Activated naive CD8-positive, alpha-beta T cell treated with anti-CD3 and anti-CD28 coated beads, Interleukin-2, amount 50 U/mL, for 24 hours (primary cell): ENCODE measurements at places on chromosomes 4 and X.

GRCh38 chr4:85979276-85979675 is 380.6 kb downstream of the MAPK10 start:
- DNase-seq, result no peak

GRCh38 chr4:25926462-25926861 is 12.4 kb downstream of the SMIM20 start:
- DNase-seq, result no peak

GRCh38 chr4:39667706-39668105 is 29.0 kb upstream of the SMIM14 start:
- no peak for DNase-seq

DNA sequence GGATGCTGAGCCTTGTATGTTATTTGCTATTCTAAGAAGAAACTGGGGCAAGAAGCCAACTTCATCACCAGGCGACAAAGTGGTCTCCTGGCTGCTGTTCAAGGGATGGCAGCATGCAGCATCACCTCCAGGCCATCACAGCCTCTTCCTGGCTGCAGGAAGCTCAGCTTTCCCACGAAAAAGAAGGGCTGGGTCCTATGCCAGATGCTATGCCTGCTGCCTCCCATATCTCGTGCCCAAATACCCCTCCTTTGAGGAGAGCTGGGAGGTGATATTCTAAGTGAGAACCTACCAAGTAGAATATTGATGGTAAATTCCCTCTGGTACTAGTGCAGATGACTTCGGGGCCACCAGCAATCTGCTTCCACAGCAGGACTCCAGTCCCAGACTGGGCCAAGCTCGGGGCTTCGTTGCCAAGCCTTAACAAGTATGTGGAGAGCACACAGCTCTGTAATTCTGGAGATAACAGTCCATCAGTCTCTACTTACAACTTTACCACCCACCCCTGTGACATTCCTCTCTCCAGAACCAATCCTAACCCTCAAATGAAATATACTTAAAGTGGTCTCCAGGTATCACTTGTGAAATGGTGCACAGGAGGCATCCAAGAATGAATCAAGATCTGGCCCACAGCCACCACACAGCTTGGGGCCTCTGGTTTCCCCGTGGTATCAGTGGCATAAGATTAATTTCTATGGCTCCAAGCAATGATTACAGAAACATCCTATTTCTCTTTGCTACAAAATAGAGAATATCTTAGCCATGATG is 149.3 kb downstream of the PALLD start:
- no peak for DNase-seq

GRCh38 chr4:151389311-151389710 is 19.7 kb upstream of the FHIP1A start:
- DNase-seq, result no peak

DNA sequence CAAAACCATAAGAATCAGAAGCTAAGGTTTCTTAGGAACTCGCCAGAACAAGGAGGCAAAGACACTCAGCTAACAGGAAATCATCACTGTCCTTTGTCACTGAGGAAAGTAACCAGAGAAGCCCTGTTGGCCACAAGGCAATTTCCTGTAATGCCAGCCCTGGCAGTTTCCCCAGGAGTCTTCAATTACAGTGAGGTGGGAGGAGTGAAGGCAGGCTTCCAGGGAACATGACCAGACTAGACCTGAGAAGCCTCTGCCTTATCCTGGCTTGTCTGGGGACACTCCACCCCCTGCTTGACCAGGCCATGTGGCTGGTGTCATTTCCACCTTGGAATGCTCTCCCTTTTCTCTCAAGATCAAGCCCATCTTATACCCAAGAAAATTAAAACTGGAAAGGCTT is 125.3 kb downstream of the COL4A6 start:
- no peak for DNase-seq

DNA sequence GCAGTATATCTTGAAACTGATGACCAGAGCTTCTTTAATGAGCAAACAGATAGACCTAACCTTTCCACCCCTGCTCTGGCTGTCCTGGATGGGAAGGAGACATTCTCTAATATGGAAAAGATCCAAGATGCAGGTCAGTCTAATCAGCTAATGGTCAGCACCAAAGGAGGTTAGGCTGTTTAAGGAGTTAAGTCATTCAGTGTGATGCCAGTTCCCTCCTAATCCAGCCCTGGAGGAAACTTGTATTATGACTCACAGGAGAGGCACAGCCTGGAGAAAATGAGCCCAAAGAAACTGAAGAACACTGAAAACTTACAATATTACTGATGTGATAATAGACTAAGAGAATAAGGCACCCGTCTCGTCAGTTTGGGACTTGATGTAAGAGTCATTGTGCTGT is 323.0 kb downstream of the HNRNPD start:
- DNase-seq, result no peak

DNA sequence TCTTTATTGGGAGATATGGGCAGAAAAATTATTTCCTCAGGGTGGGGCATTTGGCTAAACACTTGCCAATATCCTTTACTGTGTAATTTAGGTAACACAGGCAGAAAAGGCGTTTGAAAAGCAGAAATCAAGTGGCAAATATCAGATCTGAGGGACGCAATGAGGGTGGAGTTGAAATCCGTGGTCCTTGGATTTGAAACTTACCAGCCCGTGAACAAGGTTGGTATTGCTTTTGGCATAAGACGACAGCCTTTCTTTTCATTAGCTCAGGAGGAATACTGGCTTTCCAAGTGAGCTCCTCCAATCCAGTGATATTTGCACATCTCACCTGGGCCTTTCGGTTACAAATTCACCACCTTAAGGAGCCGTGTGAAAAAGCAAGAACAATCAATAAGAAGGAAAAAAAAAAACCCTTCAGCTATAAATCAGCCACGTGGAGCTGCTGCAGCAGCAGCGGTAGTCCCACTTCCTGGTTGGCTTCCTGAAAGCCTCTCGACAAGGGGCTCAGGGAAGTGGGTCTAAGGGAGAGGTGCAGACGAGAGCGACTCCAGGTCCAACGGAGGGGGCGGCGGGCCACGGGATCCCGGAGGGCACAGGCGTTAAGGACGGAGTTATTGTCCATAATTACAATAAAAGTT is 734 bp upstream of the GALNT7 start:
- no peak for DNase-seq

DNA sequence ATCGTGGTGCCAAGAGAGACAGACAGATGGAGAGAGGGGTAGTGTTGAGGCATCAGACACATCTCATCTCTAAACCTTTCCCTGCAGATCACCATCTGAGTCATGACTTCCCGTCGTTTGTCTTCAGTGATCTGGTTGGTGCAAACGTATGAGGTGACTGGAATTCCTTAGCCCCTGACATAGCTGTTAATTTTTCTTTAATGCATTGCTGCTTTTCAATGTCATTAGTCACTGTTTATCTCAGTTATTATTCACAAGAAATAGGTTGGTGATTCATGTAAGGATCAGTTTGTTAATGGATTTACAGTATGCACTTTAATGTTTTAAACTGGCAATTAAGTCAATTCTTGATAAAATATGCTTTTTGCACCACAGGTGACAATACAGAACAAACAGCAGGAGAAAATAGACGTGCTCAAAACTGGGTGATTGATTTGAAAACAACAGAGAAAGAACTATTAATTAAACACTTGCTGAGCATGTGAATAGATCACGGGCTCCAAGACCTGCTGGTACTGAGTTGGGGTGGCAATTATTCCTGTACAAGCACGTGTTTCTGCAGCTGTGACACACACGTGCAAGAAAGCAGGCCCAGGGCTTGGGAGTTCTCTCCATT is 1.3 kb upstream of the TMEM154 start:
- no peak for DNase-seq

DNA sequence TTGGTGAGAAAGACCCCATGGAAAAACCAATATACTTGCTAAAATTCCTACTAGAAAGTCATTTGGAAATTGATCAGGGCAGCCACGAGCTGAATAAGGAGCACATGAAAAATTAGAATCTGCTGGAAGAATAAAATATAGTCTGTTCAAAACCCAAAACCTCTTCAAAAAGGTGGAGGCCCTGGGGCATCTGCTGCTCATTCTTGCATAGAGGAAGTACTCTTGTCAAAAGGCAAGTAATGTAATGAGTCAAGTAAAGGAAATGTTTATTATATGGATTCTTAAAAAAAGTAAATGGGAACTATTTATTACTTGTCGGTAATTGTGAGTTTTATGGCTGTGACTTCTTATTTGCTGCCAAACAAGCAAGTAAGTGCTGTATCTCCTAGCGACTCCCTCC is 109.5 kb downstream of the GK start:
- DNase-seq, result no peak

DNA sequence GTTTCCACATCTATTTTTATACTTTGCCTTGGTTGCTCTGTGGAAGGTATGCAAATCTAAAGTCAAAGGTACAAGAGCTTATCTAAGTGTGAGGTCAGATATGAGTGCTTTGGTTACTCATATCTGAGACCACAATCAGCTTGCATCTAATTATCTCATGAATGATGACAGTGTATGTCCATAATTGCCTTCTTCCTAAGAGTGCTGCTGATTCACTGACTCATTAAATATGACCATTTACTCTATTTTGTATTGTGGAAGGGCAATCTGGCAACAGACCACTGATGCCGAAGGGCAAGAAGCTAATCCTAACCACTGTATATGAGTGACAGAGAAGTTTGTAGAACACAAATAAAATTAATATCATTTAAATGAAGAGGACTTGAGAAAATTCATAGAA is 1190.2 kb upstream of the AGA start:
- DNase-seq, result no peak
